ENCODE measurements at places on chromosomes 7 and 10. TPM values are rescaled to one million over a fixed set of nuclear protein-coding genes. Genes with fewer than 3 reads are reported as not detected.

The SLF2 gene
- 19.6 TPM for polyA plus RNA-seq

The VPS37D gene
- polyA plus RNA-seq = 6.1 TPM

The SH2B2 gene
- polyA plus RNA-seq = 2.0 TPM

The TAS2R5 gene
- polyA plus RNA-seq = 1.5 TPM

The ARMH3 gene
- polyA plus RNA-seq = 20.4 TPM

The CTAGE6 gene
- 0.13 TPM for polyA plus RNA-seq

The FAM180A gene
- polyA plus RNA-seq = 5.3 TPM

The CLCN1 gene
- polyA plus RNA-seq = not detected

The KLF14 gene
- not detected for polyA plus RNA-seq

The OPN4 gene
- 0.08 TPM for polyA plus RNA-seq

The OR9A2 gene
- polyA plus RNA-seq = not detected

The HKDC1 gene
- polyA plus RNA-seq = 0.01 TPM

The CFAP46 gene
- 0.68 TPM for polyA plus RNA-seq

The GLI3 gene
- 18.0 TPM for polyA plus RNA-seq

The AMPH gene
- 4.5 TPM for polyA plus RNA-seq

The NUTM2B gene
- polyA plus RNA-seq = not detected

The SFTPA1 gene
- polyA plus RNA-seq = 0.10 TPM

The FEZF1 gene
- polyA plus RNA-seq = not detected

The IKZF5 gene
- 13.5 TPM for polyA plus RNA-seq

The CLEC2L gene
- 1.5 TPM for polyA plus RNA-seq

The KCND2 gene
- polyA plus RNA-seq = 3.4 TPM

The PTF1A gene
- not detected for polyA plus RNA-seq

The TMEM139 gene
- polyA plus RNA-seq = 1.2 TPM

The SPDYE2B gene
- not detected for polyA plus RNA-seq

The TBX20 gene
- not detected for polyA plus RNA-seq

The PRR15 gene
- polyA plus RNA-seq = 2.0 TPM

The OR2A5 gene
- polyA plus RNA-seq = not detected

The COBL gene
- 0.87 TPM for polyA plus RNA-seq

The ZNF107 gene
- polyA plus RNA-seq = 4.4 TPM

The ITIH5 gene
- polyA plus RNA-seq = 12.7 TPM

The VWA2 gene
- polyA plus RNA-seq = 0.04 TPM

Measured in ovary (tissue), 10 donors.